ENCODE measurements at places on chromosomes 5 and 9. TPM values are rescaled to one million over a fixed set of nuclear protein-coding genes. Genes with fewer than 3 reads are reported as not detected.

Gene AFAP1L1
- 11.7 TPM for total RNA-seq

Gene DMXL1
- total RNA-seq: 23.6 TPM

Gene CDC25C
- 60.2 TPM for total RNA-seq

Gene C9
- not detected for total RNA-seq

GRCh38 chr9:136119061-136119882 lies 597 bp upstream of the TMEM250 start:
- peak; percentile 73 for DNase-seq

- no peak for DNase-seq
Measured at GRCh38 chr5:122421374-122422079, 109.5 kb downstream of the SNCAIP start.

Gene ARID3C
- total RNA-seq: not detected

Gene TMEM252
- total RNA-seq: not detected

Gene GRIN3A
- not detected for total RNA-seq

Gene CLINT1
- 47.6 TPM for total RNA-seq

DNA sequence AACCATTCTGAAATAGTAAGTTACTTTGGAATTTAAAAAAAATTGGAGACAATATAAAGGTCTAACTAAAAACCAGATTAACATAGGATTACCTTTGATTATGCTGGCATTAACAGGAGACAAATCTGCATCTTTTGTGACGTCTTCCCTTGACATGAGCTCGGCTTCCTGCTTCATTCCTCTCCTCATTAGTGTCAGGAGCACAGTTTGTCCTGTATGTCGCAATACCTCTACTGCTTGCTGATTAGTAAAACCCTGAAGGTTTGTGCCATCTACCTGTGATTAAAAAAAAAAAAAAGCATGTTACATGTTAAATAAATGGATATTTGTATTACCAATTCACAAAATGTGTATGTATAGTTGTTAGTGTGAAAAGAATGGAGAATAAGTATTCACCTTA lies 73.7 kb downstream of the MPDZ start:
- no peak for DNase-seq

DNA sequence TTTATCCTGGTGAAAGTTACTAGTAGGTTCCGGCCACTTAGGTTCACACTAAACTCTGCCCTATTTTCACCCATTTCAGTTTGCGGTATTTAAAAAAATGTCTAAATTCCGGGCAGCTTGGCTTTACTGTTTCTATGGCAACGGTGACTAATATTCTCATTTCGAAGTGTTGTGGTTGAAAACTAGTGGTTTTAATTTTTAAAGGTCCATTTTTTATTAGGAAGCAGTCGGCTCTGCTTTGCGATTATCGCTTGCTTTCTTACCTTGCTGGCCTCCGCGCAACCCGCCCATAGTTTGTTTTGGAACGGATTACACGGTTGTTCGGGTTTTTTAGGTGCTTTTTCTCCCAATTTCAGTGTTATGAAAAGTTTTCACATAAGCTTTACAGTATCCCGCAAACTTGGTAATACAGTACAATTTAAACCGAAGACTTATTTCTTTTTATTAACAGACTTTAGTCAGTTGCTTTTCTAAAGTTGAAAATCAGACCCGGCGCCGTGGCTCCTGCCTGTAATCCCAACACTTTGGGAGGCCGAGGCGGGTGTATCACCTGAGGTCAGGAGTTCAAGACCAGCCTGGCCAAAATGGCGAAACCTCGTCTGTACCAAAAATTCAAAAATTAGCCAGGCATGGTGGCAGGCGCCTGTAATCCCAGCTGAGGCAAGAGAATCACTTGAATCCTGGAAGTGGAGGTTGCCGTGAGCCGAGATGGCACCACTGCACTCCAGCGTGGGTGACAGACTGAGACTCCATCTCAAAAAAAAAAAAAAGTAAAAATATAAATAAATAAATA lies 1.6 kb downstream of the KDM4C start:
- DNase-seq: peak; percentile 67

GRCh38 chr9:88527618-88528017 lies 7.4 kb upstream of the NXNL2 start:
- no peak for DNase-seq

DNA sequence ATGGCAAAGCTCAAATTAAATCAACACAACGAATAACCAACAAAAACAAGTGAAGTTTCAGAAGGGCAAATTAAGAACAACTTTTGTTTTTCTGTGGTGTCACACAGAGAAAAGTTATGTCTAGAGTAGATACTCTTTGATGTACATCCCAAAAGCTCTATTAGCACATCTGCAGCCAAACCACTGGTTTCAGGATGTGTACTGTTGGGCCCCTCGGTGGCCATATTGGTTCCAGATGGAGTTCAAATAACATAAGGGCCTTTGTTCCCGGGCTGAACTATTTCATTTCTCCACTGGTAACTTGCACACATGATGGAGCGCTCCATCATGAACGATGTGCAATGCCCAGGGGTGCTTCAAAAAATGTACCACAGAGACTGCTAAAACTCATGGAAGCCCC lies 126.1 kb downstream of the SEMA5A start:
- no peak for DNase-seq

- no peak for DNase-seq
Measured at GRCh38 chr5:41908374-41909079, 4.4 kb downstream of the RIMOC1 start.

DNA sequence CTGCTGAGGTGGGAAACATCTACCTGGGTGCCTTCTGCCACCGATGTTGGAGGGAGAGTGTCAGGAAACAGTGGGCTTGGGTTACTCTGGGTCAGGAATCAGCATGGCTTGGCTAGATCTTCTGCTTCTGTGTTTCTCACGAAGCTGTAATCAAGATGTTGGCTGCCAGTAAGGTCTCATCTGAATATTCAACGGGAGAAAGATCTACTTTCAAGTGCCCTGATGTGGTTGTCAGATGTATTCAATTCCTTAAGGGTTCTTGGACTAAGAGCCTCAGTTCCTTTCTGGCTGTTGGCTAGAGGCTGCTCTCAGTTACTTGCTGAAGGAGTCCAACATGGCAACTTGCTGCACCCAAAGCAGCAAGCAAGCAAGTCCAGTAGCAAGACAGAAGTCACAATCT lies 41.9 kb upstream of the STOM start:
- DNase-seq: no peak

DNA sequence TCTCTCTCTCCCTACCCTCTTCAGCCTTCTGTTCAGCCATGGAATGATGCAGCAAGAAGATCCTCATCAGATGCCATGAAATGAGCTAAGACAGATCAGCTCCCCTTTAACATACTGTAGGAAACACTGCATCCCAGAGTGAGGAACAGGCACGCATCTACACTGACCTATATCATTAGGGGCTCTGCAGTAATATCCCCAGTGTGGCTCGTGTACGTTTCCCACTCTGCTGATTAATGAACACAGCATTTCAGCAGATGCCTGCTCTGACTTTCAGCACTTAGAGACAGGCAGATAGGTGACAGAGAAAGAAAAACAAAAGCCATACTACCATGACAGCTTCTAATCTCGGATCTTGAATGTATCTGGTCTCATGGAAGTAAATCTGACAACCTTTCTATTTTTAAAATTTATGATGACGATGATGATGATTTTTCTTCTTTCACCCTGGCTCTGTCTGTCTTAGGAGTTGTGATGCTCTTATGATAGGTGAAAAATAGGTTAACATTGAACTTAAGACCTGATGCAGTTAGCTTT lies 750.3 kb downstream of the CDH12 start:
- no peak for DNase-seq

GRCh38 chr9:127485995-127486394 lies 34.7 kb downstream of the LRSAM1 start:
- no peak for DNase-seq

DNA sequence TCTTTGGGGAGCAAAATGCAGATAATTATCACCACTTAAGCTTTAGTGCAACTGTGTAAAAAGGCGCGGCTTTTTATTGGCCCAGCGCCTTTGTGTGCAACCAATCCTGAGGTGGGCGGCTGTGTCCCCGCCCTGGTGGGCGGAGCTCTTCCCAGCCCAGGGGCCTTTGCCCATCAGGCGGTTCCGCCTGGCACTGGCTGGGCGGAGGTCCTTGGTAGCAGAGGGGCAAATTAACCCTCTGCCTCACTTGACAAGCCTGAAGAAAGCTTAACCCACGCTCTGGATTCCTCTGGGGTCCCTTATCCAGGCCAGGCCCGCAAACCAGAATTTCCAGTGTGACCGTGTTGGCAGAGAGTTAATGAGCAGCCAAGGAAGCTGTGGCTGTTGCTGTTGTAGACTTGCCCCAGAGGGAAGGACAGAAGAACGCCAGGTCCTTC lies 12.8 kb upstream of the NIPAL4 start:
- no peak for DNase-seq

GRCh38 chr9:76828447-76828846 lies 64.2 kb downstream of the PCA3 start:
- no peak for DNase-seq
